ENCODE measurements at places on chromosomes 1 and 21.

GRCh38 chr21:34941162-34941561 is 107.9 kb downstream of the RUNX1 start:
- DNase-seq, result no peak
- H3K36me3 ChIP-seq, result no peaks in the 10 kb centered on the region
- no peak overlapping the region for H3K27ac ChIP-seq
- H3K4me1 ChIP-seq, result no peaks in the 10 kb centered on the region
- no peaks in the 10 kb centered on the region for H3K27me3 ChIP-seq

- H3K4me3 ChIP-seq, result peak within 1 kb of the TSS; percentile 88
- peak; percentile 93 for DNase-seq
- peaks cover 8% of the 10 kb centered on the region for H3K4me1 ChIP-seq
Observed at GRCh38 chr1:77219166-77219887, at the start of gene PIGK. Gene PIGK (minus strand): TSS chr1:77219430. CDS start chr1:77219402, 28 bp downstream.

DNA sequence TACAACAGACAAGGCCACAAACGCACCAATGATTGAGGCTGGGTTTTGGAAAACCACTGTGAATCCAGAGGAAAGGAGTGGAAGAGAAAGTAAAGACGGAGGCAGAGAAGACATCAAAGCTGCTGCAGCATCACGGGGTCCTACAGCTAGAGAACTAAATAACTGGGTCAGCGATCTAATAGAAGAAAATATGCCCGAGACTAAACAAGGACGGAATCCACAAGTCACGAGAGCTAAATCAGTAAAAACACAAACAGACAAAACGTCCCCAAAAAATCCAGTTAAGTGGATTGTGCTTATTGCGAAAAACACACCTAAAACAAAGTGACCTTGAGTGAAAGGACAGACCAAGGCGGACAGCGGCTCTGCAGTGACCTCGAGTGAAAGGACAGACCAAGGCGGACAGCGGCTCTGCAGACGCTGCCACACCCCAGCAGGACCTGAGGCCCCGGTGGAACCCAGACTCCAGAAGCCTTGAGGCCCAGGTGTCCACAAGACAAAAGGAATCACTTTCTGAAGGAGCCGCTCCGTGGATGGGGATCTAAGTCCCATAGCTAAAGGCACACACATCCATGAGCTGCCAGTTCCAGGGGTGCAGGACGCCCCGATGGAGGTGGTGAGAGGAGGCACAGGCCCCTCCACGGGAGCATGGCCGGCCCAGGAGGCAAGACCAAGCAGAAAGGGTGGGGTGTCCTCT is 6.0 kb downstream of the FTCD start:
- no peaks in the 10 kb centered on the region for H3K36me3 ChIP-seq
- no peaks in the 10 kb centered on the region for H3K4me1 ChIP-seq
- peaks cover 56% of the 10 kb centered on the region for H3K27me3 ChIP-seq
- H3K27ac ChIP-seq, result no peak overlapping the region

DNA sequence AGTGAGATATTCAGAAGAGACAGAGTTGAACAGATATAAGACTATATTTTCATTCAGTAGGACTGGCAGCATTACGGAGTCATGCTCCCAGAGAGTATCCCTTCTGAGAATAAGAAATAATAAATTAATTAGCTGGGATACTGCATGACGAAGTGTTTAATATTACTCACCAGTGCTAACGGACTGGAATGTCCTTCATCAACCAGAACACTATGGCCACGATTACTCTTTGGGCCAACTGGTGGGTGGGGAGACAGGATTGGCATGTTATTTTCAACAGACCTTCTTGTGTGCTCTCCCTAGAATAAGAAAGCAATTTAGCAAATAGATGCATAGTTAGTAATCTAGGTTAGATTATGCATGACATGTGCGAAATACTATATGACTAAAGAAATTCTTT is 32.4 kb downstream of the ERICH3 start:
- DNase-seq, result no peak
- H3K36me3 ChIP-seq, result no peaks in the 10 kb centered on the region
- H3K27me3 ChIP-seq, result no peaks in the 10 kb centered on the region
- H3K27ac ChIP-seq, result no peak overlapping the region
- no peak overlapping the region for H3K4me3 ChIP-seq

DNA sequence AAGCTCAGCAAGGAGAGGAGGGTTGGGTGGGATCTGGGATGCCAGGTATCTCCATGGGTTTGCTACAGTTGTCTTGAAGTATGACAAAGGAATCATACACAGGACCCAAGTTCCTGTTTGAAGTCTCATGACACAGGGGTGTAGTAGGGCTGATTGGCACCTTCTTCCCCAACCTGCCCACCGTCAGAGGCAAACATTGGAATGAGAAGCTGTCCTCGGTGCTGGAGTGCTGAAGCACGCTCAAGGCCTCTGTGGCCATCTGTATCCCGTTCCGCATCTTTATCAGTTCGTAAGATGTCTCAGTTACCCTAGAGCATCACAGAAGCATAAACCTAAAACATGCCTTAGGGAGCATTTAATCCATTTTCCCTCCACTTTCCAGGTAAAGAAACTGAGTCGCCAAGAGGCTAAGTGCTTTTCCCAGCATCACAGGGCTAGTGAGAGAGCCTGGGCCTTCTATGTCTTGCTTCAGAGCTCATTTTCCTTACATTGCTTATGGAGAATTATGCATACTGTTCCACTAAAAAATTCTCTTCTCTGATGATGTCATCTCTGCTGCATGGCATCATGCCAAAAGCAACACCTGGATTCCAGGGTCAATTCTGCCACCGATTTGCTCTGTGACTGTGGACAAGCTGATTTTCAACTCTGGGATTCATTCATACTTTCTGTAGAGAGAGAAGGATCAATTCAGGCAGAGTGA is 34.2 kb downstream of the VWA5B1 start:
- H3K4me3 ChIP-seq, result no peak overlapping the region
- no peak overlapping the region for H3K27ac ChIP-seq
- DNase-seq, result no peak
- H3K4me1 ChIP-seq, result no peaks in the 10 kb centered on the region
- peaks cover 96% of the 10 kb centered on the region for H3K27me3 ChIP-seq

GRCh38 chr1:245683676-245684075 is 528.9 kb downstream of the KIF26B start:
- no peaks in the 10 kb centered on the region for H3K4me1 ChIP-seq
- H3K4me3 ChIP-seq, result no peak overlapping the region
- H3K27me3 ChIP-seq, result no peaks in the 10 kb centered on the region

GRCh38 chr1:110235834-110236682 is 25.9 kb downstream of the KCNC4 start:
- no peaks in the 10 kb centered on the region for H3K4me1 ChIP-seq
- no peak for DNase-seq
- no peak overlapping the region for H3K27ac ChIP-seq
- no peaks in the 10 kb centered on the region for H3K36me3 ChIP-seq
- no peaks in the 10 kb centered on the region for H3K27me3 ChIP-seq

DNA sequence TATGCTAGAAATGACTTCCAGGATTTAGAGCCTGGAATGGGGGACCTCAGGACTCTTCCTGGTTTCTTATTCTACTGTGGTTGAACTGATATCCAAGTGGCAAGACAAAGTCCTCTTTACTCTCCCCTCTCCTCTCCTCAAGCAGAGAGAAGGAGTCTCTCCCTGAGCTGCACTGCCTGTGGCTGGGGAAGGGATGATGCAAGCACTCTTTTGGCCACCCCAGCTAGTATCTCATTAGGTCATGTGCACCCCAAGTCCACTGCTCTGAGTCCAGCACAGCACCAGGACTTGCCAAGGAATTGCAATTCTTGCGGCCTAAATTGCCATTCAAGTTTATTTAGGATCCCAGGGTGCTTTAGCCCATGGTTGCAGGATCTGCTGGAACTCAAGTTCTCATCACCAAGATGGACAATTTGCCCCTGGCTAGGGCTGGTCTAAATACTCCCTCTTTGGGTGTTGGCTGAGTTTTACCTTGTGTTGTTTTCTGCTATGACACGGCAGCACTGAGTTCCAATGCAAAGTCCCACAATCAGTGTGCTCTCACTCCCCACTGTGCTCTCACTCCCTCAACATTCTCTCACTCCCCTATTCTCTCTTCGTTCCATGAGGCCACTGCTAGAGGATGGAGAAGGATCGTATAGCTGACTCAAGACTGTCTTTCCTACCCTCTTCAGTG is 172.2 kb downstream of the TM2D1 start:
- no peaks in the 10 kb centered on the region for H3K27me3 ChIP-seq
- no peaks in the 10 kb centered on the region for H3K36me3 ChIP-seq
- no peak overlapping the region for H3K4me3 ChIP-seq
- H3K27ac ChIP-seq, result no peak overlapping the region

GRCh38 chr1:234605983-234606783 is 3.8 kb downstream of the IRF2BP2 start:
- DNase-seq, result peak; percentile 50
- peaks cover 49% of the 10 kb centered on the region for H3K4me1 ChIP-seq
- H3K27me3 ChIP-seq, result no peaks in the 10 kb centered on the region
- H3K36me3 ChIP-seq, result peaks cover 9% of the 10 kb centered on the region
- H3K4me3 ChIP-seq, result peak overlapping the region; percentile 80
- H3K27ac ChIP-seq, result peak overlapping the region; percentile 96
